ENCODE measurements at places on chromosomes 1 and 21. TPM values are rescaled to one million over a fixed set of nuclear protein-coding genes. Genes with fewer than 3 reads are reported as not detected.

The TMEM269 gene
- 0.79 TPM for polyA plus RNA-seq

The LAPTM5 gene
- polyA plus RNA-seq, result 18.4 TPM

The CLCA4 gene
- not detected for polyA plus RNA-seq

DNA sequence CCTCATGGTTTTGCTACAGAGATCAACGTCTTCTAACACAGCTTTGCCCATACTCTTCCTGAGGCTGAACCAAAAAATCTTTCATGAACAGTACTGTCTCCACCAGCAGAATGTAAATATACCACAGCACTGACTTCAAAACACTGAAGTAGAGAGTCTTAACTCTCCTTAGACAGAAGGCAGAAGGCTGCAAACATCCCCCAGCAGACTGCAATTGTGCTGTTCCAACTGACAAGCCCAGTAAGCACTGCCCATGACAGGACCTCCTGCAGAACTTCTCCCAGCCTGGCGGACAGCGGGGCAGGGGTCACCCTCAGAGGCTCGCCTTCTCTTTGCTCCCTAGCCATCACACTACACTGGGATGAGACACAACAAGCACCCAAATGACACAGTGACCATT, 218.7 kb downstream of the RERE start:
- DNase-seq, result no peak

- DNase-seq, result peak; percentile 68
Measured at GRCh38 chr1:31394584-31395193, 18.3 kb upstream of the SERINC2 start.

- DNase-seq, result no peak
Measured at GRCh38 chr1:206951318-206952100, 5.2 kb upstream of the PIGR start.

GRCh38 chr1:209387271-209387968, 196.1 kb upstream of the CAMK1G start:
- no peak for DNase-seq

GRCh38 chr1:233677690-233678354, 63.9 kb downstream of the KCNK1 start:
- no peak for DNase-seq

DNA sequence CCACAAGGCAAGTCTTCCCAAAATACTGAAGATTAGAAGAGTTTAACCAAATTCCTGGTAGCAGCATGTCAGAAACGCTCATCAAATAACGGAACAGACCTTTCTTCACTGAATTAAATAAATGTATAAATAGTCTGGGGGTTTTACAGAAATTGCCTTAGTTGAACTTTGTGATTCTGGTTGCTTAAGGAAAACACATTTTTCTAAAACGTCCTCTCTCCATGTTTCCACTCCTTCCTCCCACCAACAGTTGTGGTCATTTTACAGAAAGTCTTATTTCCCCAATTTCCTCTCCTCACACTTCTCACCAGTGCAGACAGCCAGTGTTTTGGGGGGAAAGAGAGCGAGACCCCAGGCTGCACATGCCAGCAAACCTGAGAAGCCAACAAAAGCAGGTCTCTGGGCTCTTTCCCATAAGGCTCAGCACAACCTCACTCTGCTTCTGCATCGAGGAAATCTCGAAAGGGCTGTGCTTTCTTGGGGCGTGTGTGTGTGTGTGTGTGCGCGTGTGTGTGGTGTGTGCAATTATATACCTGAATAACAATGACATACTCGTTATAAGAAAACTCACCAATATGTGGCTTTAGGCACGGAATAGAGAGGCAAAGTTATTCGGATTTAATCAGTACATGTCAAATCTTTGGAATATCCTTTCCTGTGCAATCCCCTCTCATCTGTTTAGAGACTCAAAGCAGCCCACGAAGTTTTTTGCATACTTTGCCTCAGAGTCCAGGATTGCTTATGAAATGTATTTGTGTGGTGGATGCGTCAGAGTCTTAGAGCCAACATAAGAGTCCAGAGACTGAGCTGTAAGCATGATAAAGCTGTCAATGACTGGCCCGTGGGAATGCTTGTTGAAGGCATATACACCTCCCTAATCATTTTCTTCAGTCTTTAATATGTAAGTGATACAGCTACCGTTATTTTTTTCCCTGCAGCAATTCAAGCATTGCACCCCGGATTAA, 2.0 kb downstream of the KCNJ15 start:
- no peak for DNase-seq

DNA sequence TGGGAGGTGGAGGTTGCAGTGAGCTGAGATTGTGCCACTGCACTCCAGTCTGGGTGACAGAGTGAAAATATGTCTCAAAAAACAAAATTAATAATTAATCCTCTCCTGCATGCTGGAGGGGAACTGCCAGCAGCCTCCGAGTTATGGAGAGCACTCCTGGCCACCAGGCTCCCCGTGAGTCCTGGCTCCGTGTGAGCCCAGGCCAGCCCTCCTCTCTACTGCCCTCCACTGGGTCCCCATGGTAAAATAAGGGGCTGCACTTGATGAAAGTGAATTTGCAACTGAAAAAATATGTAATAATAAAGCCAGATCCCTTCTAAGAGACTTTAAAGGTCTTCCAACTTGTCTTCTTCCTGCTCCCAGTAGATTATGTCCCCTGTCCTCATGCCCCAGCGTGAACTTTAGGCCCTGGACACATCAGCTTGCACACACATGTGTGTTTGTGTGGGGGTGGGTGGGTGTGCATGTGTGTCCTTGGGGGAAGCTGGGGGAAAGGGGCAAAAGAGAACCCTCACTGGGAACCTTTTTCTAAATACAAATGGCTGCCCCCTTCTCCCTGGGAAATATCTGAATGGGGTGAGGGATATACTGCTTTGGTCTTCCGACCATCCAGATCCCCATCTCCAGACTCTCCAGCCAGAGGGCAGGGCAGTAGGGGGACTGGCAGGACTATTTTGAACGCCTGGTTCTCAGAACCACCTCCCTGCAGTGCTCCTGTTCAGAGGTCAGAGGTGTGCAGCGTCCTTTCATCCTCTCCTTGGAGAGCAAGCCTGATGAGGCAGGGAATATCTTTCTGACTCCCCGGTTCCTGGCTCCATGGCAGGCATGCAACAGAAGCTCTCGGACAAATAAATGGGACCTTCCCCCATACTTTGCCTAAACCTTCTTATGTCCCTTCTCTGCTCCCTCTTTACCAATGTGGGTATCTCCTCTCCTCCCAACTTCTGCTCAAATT, 26.2 kb downstream of the NEK2 start:
- DNase-seq, result no peak

Measured in right renal cortex interstitium (tissue), 3 donors.